Head of caudate nucleus (tissue), 42 donors: ENCODE measurements at places on chromosomes 7 and 10.

DNA sequence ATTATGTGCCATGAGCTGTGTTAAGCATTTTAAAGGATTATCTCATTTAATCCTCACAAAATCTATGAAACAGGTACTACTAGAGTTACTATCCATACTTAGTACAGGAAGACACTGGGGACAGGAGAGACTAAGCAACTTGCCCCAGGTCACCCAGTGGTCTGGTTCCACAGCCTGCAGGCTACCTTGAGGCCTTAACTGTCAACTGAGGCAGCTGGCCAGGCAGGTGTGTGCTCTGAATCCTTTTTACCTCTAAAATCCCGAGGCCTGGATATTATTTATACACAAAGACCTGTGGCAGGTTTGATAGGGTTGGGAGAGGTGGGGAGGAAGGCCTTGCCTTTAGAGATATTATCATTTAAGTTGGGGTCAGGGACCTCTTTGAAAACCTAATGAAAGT, 3.1 kb downstream of the ZNF777 start:
- DNase-seq: no peak

GRCh38 chr7:12647364-12648219, 39.8 kb upstream of the ARL4A start:
- no peak for DNase-seq

DNA sequence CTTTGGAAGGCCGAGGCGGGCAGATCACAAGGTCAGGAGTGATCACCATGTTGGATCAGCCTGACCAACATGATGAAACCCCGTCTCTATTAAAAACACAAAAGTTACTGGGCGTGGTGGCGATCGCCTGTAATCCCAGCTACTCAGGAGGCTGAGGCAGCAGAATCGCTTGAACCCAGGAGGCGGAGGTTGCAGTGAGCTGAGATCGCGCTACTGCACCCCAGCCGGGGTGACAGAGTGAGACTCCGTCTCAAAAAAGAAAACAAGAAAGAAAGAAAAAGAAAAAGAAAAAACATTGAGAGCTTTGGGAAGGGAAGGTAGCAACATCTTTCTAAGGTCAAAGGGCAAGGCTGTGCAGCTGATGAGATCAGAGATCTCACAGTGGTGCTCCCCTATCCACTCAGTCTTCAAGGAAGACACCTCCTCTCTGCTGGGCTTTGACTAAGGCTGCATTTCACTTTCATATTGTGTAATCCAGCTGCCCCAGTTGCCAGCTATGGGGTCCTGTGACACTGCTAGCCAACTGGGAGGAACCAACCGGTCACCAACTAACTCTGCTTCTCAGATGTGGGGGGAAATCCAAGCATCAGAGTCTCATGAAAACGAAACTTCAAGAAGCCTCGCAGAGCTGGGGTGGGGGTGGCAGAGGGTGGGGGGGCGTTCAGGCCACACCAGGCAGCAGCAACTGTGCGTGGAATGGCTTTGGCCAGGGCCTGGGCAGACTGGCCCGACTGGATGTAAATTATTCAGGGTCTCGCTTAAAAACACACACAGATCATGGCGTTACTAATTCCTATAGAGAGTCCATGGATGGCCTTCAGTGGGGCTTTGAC, 1.5 kb downstream of the IL15RA start:
- DNase-seq: no peak

DNA sequence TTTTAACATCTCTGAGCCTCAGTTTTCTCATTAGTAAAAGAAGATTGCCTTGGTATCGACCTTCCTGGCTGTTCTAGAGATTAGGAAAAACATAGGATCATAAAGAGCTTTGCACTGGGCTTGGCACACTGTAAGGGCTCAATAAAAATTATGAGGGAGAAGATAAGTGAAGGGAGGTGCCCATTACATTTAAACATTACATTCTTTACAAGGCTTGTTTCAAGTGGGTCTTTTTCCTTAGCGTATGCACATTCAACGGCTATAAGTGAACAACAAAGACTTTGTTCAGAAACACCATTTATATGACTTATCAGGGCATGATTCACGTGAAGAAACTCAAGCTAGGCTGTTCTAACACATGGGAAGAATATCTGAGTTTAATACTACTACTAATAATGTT, 351.9 kb upstream of the NPVF start:
- DNase-seq: no peak

DNA sequence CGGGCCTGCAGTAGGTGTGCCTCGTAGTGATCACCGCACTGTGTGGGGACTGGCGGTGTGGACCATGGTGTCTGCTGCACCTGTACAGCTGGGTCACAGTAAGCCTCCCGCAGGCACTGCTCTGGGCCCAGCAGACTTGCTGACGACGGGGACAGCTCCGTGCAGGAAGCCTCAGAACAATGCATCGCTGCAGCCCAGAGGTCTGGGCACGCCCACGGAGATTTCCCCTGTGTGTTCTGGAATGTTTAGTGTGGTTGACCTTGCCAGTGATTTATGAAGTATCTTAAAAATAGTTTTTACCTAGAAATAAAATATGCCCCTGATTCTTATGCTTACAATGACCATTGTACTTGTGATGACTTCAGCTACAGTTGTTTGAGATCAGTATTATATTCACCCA, 59.1 kb upstream of the ZNF32 start:
- DNase-seq: no peak

DNA sequence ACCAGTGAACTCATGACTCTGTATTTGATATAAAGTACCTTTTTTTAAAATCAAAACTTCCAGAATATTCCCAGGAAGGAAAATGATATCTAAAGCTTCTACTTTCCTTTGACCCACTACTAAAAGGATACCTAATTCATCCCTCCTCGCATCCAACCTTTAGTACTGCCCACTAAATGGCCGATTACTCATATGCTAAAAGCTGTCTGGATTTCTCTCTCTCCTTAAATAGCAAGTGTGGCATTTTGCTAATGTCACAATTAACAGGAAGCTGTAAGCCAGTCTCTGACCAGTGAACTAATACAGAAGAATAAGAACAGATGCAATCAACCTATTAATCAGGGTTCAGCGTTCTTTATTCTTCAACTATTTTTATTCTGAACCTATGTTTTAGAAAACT, 59.0 kb downstream of the DNAJB9 start:
- no peak for DNase-seq

GRCh38 chr7:108604307-108605077, 34.8 kb downstream of the DNAJB9 start:
- no peak for DNase-seq

DNA sequence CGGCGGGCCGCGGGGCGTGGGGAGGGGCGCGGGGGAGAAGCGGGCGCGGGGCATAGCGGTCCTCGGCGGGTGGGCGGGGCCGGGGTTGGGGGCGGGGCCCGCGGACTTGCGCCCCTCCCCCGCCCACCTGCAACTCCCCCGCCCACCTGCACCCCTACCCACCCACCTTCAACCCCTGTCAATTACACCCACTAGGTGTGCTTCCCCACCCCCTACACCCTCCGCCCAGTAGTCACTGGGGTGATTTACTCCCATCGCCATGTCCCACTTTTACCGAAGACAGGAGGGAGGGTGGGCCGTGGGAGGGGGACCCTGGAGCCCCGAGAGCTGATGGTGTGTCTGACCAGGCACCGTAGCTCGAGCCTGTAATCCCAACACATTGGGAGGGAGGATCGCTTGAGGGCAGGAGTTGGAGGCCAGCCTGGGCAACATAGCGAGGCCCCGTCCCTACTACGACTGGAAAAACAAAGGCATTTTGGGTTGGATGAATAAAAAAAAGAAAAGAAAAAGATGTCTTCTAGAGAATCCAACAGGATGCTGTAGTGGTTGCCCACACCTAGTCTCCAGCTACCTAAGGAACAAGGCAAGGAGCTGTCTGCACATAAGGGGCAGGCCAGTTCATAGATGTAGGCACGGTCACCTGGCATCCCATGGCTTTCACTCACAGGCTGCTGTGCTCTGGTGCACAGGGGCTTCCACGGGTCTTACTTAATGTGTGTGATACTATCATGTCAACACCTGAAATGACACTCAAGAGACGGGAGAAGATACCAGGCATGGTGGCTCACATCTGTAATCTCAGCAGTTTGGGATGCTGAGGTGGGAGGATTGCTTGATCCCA, 761 bp downstream of the KCTD7 start:
- DNase-seq: no peak

GRCh38 chr7:140358412-140359051, 39.8 kb downstream of the SLC37A3 start:
- no peak for DNase-seq

- DNase-seq: no peak
These were observed 20.5 kb downstream of the GLCCI1 start for GRCh38 chr7:7989133-7989532.

DNA sequence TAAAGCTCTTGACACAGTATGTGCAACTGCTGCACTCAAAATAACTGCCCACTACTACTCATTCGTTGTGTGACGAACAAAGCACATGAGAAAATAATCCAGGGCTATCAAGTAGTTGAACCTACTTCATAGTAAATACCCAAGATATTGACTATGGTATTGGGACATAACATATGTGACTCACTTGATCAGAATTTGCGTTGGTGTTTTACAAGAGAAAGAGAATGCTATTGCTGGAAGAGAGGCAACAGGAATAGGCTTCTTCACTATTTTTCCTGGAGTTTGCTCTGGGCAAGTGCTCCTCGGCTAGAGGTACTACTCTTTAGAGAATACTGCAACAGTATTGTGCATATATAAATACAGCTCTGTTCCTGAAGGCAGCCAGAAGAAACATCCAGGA, 2.5 kb downstream of the DGKB start:
- DNase-seq: no peak

DNA sequence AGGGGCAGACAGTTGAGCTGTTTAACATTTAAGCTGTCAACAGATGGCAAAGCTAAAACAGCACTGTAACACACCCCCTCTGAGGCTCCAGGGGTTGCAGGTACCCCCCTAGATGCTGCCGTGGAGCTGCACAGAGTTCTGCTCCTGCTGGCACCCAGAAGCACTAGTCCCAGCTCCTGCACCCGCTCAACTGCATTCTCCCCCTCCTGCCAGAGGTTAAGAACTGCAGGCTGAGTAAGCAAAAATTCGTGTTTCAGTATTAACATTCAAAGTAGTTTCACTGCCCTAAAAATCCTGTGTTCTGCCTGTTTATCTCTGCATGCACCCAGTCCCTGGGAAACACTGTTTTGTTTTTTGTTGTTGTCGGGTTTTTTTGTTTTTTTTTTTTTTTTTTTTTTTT, 790.8 kb upstream of the KCND2 start:
- DNase-seq: no peak

DNA sequence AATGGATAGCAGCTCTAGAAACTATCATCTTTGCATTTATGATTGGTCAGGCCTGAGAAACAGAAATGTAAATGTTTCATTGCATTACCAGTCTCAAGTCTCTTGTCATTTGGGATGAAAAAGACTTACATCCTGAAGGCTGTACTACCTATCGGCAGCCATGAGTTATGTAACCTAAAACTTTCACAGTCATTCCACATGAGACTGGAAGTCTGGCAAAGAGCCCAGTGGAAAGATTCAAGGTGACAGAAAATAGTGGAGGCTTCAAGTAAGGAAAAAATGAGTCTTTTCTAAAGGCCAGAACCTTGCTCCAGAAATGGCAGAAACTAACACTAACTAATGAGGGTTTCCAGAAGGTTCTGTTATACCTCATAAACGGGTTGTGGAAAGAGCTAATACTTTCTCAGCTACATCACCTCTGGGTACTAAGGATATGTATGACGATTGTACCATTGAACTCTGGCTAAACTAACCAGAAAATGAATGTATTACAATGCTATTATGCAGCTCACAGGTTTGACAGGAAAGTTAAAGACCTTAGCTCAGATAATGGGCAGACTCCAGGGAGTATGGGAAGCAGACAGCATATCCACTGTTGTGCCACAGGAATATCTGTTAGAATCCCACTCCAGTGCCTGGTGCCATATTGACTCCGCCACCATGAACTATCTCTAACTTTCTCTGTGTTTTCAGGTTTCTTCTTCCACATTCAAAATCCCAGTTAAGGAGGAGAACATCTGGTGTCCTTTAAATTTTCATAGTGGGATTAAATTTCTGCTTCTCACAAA, 41.7 kb upstream of the DYNC1I1 start:
- peak; percentile 61 for DNase-seq

- no peak for DNase-seq
These were observed 11.9 kb downstream of the STRA8 start for GRCh38 chr7:135245226-135246190.

- peak; percentile 23 for DNase-seq
These were observed 7.0 kb upstream of the HOXA11 start for GRCh38 chr7:27191833-27192545.

GRCh38 chr10:122894261-122894944, 15.0 kb upstream of the FAM24B start:
- no peak for DNase-seq

DNA sequence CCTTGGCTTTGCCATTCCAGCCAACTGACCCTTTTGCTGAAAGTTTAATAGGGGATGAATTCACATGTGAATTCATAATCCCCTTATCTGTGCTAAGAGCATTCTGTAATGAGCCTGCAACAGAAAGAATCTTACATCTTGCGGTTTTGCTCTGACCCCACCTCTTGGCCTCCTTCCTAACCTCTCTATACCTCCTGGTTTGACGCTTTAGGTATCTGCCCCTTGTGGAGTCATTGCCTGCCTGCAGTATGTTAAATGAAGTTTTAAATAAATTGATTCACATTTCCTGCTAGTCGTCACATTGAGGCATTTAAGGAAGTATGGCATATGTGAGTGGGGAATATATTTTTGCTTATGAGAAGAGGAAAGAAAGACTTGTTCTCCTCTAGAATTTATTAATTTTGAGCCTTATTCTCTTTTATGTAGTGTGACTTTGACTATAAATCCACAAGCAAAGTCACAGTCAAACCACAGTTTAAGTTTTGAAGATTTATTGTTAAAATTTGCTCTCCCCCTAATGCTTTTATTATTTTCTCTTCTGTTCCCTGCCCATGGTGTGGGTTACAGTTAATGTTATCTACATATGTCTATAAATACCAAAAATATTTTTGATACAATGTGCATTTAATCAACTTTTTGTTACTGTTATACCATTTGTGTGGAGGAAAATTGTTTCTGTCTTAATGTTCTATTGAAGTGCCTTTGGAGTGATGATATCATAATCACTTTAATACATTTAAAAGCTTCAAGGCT, 60.9 kb downstream of the LRMDA start:
- DNase-seq: no peak

DNA sequence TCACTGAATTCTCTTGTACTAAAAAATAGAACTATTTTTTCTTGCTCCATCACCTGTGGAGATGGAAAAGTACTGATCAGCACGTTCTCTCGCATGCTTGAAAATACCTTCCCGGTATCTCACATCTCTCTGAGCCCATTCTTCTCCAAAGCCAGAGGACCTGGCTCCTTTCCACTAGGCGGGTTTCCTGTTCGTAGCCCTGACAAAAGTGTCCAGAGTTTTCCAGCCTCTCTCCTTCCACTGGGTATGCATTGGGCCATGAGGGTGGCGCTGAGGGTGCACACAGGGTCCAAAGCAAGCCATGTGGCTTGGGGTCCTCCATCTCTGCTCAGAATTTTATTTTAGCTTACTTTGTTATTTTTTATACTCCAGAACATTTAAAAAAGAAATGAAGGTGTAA, 16.3 kb upstream of the SRGN start:
- DNase-seq: no peak
